ENCODE measurements at places on chromosomes 16 and 17.

DNA sequence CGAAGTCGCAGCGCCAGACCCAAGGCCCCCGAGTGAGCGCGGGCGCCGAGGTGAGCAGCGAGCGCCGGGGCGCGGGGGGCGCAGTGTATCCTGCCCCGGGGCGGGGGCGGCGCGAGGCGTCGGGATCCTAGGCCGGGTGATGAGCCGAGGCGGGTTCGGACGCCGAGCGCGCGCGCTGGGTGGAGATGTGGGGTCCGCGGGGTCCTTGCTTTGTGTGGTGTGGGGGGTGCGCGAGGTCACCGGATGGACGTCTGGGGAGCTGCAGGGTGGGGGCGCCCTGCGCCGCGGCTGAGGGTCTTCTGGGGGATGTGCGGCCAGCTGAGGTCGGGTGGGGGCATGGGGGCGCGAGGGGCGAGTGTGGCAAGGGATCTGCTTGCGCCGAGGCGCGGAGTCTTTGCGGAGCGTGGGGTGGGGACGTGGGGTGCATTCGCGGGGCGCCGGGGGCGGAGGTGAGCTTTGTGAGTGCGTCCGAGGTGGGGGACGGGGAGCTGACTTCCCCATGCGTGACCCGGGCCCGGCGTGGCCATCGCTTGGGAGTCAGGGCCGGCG lies 560 bp downstream of the RAI1 start:
- DNase-seq, result no peak

DNA sequence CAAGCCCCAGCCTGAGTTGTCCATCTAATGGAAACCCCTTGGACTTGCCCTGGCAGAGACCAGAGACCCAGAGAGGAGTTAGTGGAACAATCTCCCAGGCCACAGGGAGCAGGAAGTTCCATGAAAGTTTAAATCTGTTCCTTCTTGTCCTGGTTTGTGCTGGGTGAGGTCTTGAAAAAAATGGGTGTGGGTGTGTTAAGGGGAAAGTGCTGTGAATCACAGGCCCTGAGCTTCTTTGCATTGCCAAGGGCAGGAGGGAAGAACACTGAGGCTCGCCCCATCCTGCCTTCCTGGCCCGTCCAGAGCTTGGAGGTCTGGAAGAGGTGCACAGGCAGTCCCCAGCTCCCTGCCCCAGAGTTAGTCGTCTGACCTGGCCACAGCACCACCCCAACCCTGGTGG lies 2.3 kb downstream of the ADORA2B start:
- DNase-seq, result no peak

- DNase-seq, result no peak
Measured at GRCh38 chr16:87027056-87027616, 290.1 kb downstream of the C16orf95 start.

DNA sequence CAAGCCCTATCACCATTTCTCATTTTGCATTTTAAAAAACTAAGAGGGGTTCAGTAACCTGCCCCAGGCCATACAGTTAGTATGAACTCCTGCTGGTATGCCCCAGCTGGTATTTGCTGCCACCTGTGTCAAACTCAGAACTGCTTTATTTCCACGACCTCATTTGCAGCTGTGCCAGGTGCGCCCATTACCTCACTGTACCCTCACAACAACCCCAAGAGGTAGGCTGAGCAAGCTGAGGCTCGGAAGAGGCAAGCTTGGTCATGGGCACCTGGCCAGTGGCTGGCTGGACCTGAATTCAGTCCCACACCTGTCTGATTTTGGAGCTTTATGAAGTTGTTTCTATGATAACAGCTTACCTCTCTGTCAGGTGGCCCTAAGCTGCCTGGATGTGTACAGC lies 7.6 kb downstream of the EPN2 start:
- DNase-seq, result no peak

DNA sequence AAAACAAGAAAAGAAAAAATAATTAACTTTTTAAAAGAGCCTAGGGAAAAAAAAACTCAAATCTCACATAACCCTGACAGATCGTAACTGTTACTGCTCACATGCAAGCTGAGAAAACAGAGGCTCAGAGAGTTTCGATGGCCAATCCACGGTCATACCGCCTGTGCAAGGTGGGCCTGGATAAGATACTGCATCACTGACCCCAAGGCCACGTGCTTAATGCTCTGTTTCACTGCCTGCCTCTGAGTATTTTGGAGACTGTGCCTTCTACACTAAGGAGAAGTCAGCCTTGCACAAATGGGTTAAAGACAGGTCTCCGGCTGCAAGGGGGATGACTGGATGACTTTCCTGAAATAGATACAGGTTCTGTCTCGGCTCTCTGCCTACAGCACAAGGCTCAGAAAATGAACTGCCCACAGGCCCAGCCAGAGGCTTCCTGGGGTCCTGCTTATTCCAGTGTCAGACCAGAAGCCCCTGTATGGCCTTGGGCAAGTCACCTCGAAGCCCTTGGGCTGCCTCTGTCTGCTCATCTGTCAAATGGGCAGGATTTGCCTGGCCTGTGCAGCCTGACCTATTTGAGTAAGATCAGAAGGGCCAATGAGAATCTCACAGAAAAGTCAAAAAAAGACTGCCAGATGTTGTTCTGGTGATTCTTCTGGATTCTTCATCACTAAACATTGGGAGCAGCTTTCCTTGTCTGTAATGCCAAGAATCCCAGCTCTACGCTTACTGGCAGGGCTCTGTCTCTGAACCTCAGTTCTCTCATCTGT lies 25.8 kb downstream of the CNGB1 start:
- DNase-seq, result no peak

GRCh38 chr16:66800856-66801255 lies 528 bp downstream of the TERB1 start:
- DNase-seq, result no peak

DNA sequence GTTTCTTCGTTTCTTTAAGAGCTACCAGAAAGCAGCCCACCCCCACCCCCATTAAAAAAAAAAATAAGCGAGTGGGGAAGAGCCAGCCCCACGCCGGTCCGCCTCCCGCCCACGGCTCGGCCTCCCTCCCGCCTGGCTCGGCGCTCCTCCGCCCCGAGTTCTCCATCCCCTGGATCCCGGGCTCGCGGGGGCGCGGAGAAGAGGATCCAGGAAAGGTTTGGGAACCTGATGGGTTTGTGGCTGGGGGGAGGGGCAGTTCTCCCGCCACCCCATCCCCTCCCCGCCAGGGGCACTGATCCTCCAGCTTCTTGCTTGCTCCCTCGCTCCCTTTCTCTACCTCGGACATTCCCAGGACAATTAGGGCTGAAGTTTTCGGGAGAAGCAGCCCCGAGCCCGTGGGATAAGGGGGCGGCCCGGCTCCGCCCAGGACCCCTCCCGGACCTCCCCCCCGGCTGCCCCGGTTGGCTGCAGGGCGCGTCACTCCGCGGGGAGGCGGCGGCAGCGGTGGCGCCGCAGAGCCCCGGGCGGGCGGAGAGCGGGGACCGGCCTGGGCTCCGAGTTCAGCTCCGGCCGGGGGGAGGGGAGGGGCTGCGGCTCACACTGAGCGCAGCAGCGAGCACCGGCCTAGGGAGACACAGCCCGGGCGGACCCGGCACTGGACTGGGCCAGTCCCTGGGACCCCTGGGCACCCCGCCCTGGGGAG lies 1.0 kb upstream of the SALL1 start:
- DNase-seq, result peak; percentile 3

DNA sequence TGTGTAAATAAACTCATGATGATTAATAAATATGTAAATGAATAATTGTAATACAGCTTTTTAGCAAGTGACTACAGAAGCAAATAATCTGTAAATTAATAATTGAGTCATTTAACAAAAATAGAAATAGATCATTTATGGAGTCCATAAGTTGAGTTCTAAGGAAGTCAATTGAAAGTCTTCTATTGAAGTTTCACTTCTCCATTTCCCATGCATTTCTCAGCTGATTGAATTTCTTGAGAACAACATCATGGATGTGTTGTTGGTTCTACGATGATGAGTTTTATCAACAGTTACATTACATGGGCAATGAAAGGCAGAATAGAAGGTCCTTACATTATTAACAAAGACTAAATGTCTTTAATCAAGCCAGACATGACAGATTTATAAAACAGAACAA lies 290.4 kb downstream of the MAP2K6 start:
- no peak for DNase-seq

- no peak for DNase-seq
Measured at GRCh38 chr17:42779304-42779935, 990 bp upstream of the WNK4 start.

DNA sequence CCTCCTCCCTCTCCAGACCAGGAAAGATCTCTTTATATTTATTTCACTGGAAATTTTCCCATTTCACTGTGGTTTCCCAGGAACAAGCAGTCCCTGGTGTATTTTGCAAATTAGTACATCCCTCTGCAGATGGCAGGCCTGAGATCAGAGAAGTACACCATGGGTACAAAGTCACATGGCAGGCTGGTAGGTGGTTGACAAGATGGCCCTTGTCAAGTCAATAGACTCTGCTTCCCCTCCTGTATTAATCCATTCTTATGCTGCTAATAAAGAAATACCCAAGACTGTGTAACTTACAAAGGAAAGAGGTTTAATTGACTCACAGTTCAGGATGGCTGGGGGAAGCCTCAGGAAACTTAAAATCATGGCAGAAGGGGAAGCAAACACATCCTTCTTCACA lies 51.6 kb upstream of the KSR1 start:
- DNase-seq, result no peak

DNA sequence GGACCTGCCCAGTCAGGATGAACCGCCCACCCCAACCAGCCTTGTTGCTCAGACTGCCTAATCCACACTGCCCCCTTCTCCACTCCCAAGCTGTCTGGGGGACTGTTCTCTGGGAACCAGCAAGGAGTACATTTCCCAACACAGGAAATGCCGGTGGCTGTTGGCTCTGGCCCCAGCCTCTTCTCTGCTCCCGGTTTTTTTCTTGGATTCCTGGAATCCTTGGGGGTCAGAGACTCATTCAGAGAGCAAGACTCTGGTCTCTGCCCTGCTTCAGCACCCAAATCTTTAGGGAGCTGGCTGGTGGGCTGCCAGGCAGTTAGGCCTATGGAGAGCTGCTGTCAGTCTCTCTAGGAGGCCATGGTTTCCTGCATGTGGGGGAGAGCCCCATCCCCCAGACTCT lies 10.8 kb upstream of the MTMR4 start:
- DNase-seq, result no peak

- no peak for DNase-seq
Measured at GRCh38 chr17:74386386-74386785, 19.1 kb downstream of the GPR142 start.

GRCh38 chr17:48757524-48757961 lies 29.0 kb upstream of the HOXB13 start:
- DNase-seq, result no peak

GRCh38 chr16:2692948-2693651 lies 10.8 kb downstream of the KCTD5 start:
- no peak for DNase-seq

DNA sequence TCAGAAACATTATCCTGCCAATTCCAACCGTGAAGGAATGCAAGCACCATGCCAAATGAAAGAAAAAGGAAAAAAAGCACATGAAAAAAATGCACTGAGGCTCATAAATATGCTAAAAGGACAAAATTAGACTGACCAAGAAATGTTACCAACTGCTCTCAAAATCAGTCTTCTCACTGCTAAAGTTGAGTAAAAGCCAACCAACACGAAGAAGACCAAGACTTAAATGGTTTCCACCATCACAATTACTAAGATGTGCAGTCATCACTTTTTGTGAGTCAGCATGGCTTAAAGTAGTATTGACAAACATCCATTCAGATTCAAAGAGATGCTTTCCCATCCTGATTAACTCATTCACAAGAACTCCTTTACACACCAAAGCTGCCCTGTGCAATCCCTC lies 16.4 kb downstream of the CDYL2 start:
- no peak for DNase-seq
